ENCODE measurements at places on chromosomes 2 and 18.

DNA sequence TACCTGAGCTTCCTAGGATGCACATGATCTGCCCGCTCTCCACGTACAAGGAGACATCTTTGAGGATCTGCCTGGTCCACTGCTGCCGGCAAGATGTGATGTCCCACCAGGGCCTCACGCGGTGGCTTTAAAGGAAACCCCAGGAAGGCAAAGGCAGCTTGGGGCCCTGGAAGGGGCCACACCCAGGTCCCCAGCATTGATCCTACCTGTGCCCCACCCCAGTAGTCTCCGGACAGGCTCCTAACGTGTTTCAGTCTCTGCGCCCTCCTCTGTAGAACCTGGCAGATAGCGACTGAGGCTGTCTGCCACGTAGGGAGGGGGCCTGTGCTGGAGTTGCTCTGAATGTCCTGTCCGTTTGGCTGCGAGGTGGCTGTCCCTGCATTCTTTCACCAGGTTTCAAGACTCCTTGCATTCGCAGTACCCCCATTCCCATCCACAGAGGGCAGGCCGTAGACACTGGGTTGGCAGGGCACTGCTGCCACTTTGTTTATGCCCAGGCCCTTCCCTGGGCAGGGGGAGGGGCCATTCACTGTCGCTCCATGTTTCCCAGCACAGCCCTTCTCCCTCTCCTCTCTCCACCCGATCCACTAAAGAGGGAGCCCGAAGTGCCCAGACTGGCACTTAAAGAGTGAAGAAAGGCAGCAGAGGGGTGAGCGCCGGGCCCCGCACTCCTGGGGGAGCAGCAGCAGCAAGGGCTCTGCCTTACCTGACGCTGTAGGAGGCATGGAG lies 644 bp downstream of the ABCG5 start:
- no peak for DNase-seq

DNA sequence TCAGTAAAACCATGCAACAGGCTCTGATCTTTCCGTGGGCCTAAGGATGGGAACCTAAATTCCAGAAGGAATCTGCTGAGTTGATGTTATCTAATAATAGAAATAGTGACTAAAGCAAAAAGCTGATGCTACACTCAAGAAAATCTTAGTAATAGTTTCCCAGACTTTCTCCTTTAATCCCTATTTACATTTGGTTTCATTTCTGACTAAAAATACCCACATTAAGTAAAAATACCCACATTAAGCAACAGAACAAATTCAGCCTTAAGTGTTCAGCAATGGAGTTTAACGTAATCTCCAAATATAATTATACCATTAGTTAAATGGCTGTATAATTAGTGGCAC lies 50.3 kb downstream of the CCBE1 start:
- DNase-seq = no peak

GRCh38 chr2:201678401-201678800 lies 20.0 kb downstream of the MPP4 start:
- no peak for DNase-seq

- DNase-seq = no peak
Measured at GRCh38 chr18:59980188-59980637, 80.4 kb downstream of the PMAIP1 start.

GRCh38 chr2:69191634-69192033 lies 178.7 kb downstream of the ANTXR1 start:
- no peak for DNase-seq

DNA sequence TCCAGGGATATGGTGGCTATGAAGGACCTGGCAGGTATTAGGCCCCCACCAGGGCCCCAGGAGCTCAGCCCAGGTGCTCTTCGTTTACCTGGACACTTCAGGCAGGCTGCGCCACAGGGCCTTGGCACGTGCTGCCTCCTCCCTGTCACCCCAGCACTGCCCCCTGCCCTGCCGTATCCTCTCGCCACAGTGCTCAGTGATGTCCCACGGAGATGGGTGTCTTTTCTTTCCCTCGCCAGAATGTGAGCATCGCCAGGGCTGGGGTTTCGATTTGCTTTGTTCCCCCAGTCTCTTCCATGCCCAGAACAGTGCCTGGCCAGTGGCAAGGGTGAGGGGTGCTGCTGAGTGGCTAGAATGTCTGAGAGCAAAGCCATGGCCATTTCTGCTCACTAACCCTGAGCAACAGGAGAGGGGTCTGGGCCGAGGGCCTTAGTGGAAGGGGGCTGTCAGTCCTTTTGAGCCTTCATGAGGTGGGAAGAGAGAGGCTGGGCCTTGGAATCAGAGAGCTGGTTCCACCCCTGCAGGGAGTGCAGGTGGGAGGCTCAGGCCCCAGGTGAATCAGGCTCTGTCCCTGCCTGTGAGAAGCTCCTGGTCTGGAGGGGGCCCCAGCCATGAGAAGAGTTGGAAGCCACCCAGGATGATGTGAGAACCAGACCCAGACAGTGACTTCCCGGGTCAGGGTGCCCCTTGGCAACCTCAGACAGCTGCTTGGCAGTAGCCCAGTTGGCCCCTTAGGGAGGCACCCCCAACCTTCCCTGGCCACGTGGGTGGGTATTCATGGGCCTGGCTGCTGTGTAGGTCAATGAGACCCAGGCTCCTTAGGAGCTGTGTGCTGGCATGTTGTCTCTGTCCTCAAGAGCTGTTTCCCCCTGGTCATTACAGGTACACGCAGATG lies 129.9 kb upstream of the HS6ST1 start:
- no peak for DNase-seq

DNA sequence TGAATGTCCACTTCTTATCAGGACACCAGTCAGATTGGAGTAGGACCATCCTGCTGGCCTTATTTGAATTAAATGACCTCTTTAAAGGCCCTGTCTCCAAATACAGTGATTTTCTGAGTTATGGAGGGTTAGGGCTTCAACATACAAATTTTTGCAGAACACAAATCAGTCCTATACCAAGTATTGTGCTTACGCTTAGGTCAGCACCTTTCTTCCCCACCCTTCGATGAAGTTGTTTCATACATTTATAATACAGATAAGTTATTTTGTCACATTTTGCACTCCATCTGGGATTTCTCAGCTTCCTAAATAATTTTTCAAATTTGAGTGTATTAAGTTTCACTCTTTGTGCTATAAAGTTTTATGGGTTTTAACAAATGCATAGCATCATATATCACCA lies 190.5 kb upstream of the EPAS1 start:
- DNase-seq = no peak

- no peak for DNase-seq
Measured at GRCh38 chr18:40049716-40050115, 1905.3 kb upstream of the PIK3C3 start.

DNA sequence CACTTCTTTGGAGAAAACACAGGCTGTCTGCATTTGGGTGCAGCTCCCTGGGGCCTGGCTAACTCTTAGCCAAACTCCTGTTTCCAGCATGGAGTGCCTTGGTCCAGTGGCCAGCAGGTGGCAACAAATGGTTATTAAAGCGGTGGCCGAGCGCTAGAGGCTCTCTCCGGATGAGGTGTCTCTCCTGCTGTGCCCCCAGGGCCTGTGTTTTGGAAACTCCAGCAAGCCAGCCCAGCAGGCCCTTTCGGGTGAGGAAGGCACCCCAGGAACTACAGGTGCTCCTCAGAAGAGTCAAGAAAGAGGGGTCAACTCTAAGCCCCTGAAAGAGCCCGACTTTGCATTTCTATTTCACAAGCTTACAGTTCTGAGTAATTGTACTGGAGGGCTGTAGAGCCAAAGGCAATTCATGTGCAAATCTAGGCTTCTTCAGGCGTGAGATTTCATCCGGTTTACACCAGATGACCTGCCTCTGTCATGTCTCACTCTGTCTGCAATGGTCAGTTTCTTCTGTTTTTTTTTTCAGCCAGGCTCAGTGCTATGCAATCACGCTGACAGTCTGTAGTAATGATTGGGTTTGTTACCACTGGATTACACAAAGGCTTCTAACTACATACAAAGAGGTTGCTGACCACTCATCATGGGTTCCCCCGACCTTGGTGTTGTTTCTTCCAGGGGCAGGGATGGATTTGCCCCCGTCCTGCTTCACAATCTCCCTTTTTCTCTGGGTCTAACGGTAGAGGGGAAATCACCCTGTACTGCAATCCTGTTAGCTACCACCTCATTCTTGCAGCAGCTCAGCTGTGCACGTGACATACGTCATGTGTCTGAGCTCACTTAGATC lies 7.6 kb upstream of the CHRNA1 start:
- DNase-seq = peak; percentile 44

DNA sequence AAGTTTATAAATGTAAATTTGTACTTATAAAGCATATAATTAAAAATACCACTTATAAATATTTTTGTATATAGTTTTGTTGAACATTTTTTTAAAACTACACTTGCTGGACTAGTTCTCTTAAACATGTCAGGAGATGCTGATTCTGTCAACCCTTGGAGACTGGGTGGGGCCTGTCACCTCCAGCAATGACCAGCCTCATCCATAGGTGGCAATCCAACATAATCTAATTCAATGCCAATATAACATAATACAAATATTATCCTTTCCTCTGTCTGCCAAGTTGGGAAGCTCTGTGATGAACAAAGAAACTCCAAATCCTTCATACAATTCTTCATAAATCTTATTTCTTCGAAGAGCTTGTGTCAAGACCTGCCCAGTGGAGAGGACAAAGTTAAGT lies 140.4 kb downstream of the RBMS1 start:
- DNase-seq = no peak
